A549 treated with Hydrocortisone at 1 μM for 4 hours (cell line): ENCODE measurements at places on chromosomes 3 and 15. TPM values are rescaled to one million over a fixed set of nuclear protein-coding genes. Genes with fewer than 3 reads are reported as not detected.

ZNF662 gene
- total RNA-seq = not detected in 5 replicates

CYP1A2 gene
- total RNA-seq = not detected in 5 replicates

TMCO5A gene
- not detected in 5 replicates for total RNA-seq

C2CD4A gene
- 0.06 to 0.32 TPM (median 0.12 TPM) in 5 replicates for total RNA-seq

LRRN1 gene
- not detected in 5 replicates for total RNA-seq

CYP11A1 gene
- 0.08 to 0.16 TPM in 2 of 5 replicates, not detected in the others for total RNA-seq

ACAA1 gene
- total RNA-seq = 41.2 to 47.1 TPM (median 45.2 TPM) in 5 replicates

CD96 gene
- 0.02 TPM in 1 of 5 replicates, not detected in the others for total RNA-seq

CD200R1 gene
- 0.12 to 0.13 TPM in 2 of 5 replicates, not detected in the others for total RNA-seq

CCR9 gene
- total RNA-seq = 0.03 TPM in 1 of 5 replicates, not detected in the others

ARRDC4 gene
- total RNA-seq = 0.09 to 0.23 TPM (median 0.16 TPM) in 5 replicates

STRIT1 gene
- total RNA-seq = not detected in 5 replicates

KLHL25 gene
- total RNA-seq = 4.4 to 7.2 TPM (median 6.7 TPM) in 5 replicates

ACKR4 gene
- total RNA-seq = not detected in 5 replicates

ILDR1 gene
- not detected in 5 replicates for total RNA-seq

NEIL1 gene
- 1.9 to 3.6 TPM (median 2.5 TPM) in 5 replicates for total RNA-seq

SLC24A5 gene
- not detected in 5 replicates for total RNA-seq

SERINC4 gene
- total RNA-seq = 0.06 to 0.28 TPM (median 0.08 TPM) in 5 replicates

PLAAT1 gene
- 0.13 to 0.17 TPM in 2 of 5 replicates, not detected in the others for total RNA-seq

PLCD1 gene
- total RNA-seq = 3.1 to 4.7 TPM (median 3.7 TPM) in 5 replicates

RBMS3 gene
- 0.55 to 0.90 TPM (median 0.83 TPM) in 5 replicates for total RNA-seq

TMEM40 gene
- 0.15 to 0.68 TPM (median 0.50 TPM) in 5 replicates for total RNA-seq

ZNF280D gene
- total RNA-seq = 12.6 to 16.1 TPM (median 15.2 TPM) in 5 replicates

HYAL2 gene
- 25.0 to 32.7 TPM (median 30.7 TPM) in 5 replicates for total RNA-seq

LDHAL6B gene
- not detected in 5 replicates for total RNA-seq

ADAMTS9 gene
- 0.65 to 0.88 TPM (median 0.72 TPM) in 5 replicates for total RNA-seq

ETV5 gene
- 25.1 to 30.6 TPM (median 28.2 TPM) in 5 replicates for total RNA-seq

NRROS gene
- total RNA-seq = 0.03 TPM in 1 of 5 replicates, not detected in the others

LRRC2 gene
- total RNA-seq = 0.02 TPM in 1 of 5 replicates, not detected in the others

ARGFX gene
- total RNA-seq = not detected in 5 replicates

PLD1 gene
- 7.3 to 10.4 TPM (median 8.3 TPM) in 5 replicates for total RNA-seq

SLC12A8 gene
- 1.6 to 2.2 TPM (median 1.8 TPM) in 5 replicates for total RNA-seq

RHOV gene
- total RNA-seq = 3.7 to 4.8 TPM (median 4.6 TPM) in 5 replicates

TGM5 gene
- total RNA-seq = not detected in 5 replicates

RLBP1 gene
- 0.13 TPM in 1 of 5 replicates, not detected in the others for total RNA-seq

FILIP1L gene
- 0.14 to 0.29 TPM (median 0.21 TPM) in 5 replicates for total RNA-seq

USP4 gene
- total RNA-seq = 11.1 to 19.7 TPM (median 13.7 TPM) in 5 replicates

CLDN18 gene
- total RNA-seq = not detected in 5 replicates

CNTN3 gene
- not detected in 5 replicates for total RNA-seq

PLCH1 gene
- total RNA-seq = 0.79 to 1.1 TPM (median 0.84 TPM) in 5 replicates

PTPRG gene
- 2.0 to 3.1 TPM (median 2.5 TPM) in 5 replicates for total RNA-seq

RTP1 gene
- total RNA-seq = not detected in 5 replicates

CADM2 gene
- 0.10 to 0.30 TPM (median 0.21 TPM) in 4 of 5 replicates, not detected in the other for total RNA-seq

CORO2B gene
- total RNA-seq = 2.7 to 4.2 TPM (median 3.3 TPM) in 5 replicates

RARB gene
- total RNA-seq = 5.6 to 13.6 TPM (median 9.5 TPM) in 5 replicates

LIPH gene
- total RNA-seq = 4.8 to 7.6 TPM (median 5.5 TPM) in 5 replicates

ADPRH gene
- 2.8 to 3.2 TPM (median 3.0 TPM) in 5 replicates for total RNA-seq
